Right cardiac atrium (tissue), 5 donors: ENCODE measurements at places on chromosomes 7 and 10. TPM values are rescaled to one million over a fixed set of nuclear protein-coding genes. Genes with fewer than 3 reads are reported as not detected.

SPOCK2 gene
- polyA plus RNA-seq, result 12.8 TPM

GATAD1 gene
- 15.5 TPM for polyA plus RNA-seq

TMEM178B gene
- polyA plus RNA-seq, result 13.3 TPM

COX19 gene
- polyA plus RNA-seq, result 5.8 TPM

DOCK4 gene
- polyA plus RNA-seq, result 5.7 TPM

CPN1 gene
- not detected for polyA plus RNA-seq

LRRC18 gene
- polyA plus RNA-seq, result not detected

ZNF365 gene
- polyA plus RNA-seq, result 0.86 TPM

ZNF425 gene
- 0.50 TPM for polyA plus RNA-seq

CTAGE6 gene
- polyA plus RNA-seq, result not detected
